ENCODE measurements at places on chromosomes 7 and 10. TPM values are rescaled to one million over a fixed set of nuclear protein-coding genes. Genes with fewer than 3 reads are reported as not detected.

DNA sequence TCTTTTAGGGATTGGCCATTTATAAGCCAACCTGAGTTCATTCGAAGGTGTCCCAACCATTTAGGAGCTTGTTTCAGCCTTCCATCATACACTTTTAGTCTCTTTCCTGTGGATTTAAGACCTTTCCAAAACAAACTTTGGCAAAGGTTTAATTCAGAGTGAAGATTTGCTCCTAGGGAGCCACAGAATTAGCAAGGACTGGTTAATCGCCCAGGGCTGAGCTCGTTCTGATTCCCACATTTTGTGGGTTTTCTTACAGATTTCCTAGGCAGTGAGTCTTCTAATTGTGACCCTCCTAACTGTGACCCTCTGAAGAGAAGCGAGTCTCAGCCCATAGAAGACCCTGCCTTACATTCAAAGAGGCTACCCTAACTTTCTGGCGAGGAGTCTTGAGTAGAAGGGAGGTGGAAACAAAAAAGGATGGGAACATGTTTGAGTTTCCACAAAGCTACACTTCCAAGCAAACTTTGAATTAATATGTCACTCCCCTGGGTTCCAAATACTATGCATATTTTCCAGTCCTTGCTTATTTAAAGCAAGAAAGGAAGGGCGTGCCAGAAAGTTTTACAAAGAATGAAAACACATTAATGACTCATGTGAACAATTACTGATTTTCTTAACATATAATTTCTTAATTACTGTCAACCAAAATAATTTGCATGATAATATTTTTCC is 118.3 kb downstream of the ARID5B start:
- DNase-seq, result no peak

DNA sequence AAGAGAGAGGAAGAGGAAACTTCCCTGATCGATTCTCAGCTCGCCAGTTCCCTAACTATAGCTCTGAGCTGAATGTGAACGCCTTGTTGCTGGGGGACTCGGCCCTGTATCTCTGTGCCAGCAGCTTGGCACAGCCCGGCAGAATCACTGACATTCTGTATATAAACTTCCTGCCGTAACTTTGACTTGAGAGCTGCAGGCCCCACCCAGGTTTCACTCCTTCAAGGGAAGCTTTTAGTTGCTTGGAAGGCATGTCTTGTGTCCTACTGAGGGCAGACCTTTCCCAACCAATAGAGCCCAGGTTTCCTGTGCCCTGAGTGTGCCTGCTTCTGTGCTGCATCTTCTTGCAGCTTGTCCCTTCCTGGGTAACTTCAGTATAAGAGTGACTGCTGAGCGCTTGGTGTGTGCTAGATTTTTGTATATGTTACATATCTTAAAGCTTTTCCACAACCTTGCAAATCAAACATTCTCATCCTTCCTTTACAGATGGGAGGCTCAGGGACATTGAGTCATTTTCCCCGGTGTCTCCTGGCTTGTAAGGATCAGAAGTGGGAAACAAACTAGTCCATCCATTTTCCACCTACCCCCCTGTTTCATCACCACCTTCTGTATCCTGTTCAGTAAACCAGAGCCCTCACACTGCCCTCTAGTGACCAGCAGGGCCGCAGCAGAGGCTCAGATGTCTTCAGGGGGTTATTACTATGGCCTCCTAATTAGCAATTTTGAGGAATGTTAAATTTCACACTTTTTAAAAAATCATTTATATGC is 225.2 kb upstream of the PRSS58 start:
- peak; percentile 53 for DNase-seq

Gene SUN3
- total RNA-seq, result not detected

Gene HOXA11
- total RNA-seq, result 1.4 TPM

DNA sequence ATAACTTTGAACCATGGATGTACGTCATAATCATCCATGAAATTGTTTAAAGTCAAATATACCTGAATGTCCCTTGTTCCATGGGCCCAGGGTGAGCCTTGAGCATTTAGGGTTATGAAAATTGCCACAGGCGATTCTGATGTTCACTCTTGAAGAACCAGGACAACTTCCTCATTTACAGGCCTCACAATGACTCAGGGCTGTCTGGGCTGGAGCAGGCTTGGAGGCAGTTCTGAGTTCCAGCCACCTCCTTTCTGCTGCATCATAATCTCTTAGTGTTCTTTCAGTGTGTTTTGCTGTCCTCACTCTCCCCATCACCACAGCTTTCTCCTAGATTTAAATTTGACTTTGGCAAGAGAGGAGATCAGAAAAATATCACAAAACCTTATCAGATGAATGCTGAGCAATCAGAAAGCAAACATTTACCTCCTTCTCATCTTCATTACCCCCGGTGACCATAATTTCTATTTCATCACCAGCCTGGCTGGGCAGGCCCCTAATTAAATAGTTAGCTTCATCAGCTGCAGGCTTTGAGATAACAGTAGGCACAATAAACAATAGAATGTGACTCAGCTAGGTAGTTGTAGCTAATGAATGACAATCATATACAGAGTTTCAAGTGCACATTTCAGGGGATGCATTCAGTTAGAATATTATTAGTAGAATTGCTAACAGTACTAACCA is 571.0 kb downstream of the SH2D4B start:
- DNase-seq, result no peak

- DNase-seq, result peak; percentile 20
These were observed 232.0 kb upstream of the CELF2 start for GRCh38 chr10:10785627-10786026.

Gene CDK14
- 9.3 TPM for total RNA-seq

- DNase-seq, result no peak
These were observed 31.1 kb downstream of the RBM17 start for GRCh38 chr10:6119962-6120361.

Gene ZWINT
- 115 TPM for total RNA-seq

DNA sequence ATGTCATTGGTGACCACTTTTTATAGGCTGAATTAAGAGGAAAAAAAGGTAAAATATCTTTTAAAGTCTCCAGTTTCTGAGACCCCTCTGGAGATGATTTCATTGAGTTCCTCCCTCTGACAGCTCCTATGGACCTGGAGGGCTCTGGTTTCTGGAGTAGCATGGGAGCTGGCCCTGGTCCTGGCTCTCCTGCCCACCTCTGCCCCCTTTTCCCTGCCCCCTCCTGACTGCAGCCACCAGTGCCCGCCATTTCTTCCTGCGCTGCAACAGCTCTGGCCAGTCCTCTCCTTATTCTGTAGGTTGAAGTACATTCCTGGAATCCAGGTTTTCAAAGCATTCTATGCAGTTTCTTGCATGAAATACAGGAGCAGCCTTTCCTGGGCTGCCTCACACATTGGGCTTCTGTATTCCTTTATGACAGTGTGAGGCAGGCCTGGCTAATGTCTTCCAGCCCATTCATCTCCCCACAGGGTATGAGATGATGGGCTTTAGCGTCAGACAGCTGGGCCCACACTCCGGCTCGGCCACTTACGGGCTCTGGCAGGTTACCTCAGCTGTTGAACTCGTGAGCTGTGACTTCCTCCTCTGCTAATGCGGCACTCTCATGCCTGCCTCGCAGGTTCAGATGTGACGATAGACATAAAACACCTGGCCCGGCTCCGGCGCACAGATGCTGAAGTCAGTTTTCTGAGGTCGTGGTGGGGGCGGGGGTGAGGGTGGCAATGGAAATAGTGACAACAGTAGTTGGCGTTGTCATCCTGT is 101.7 kb downstream of the MGMT start:
- DNase-seq, result no peak

GRCh38 chr7:18808026-18808425 is 309.4 kb downstream of the TWIST1 start:
- DNase-seq, result no peak

DNA sequence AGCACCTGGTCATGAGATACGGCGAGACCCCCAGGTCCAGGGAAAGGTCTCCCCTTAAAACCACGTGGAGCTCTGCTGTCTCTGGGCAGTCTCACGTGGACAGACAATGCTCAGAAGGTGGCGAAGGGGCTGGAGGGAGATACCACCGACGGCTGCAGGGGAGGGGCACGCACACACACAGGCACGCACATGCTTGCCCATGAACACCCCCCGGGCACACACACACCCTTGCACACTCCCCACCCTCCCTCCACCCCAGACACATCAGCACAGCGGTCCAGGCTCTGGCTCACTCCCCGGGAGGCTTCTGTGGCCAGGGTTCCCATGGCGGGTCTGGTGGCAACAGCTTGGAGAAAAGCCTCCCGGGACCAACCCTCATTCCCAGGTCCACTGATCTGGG is 52.4 kb upstream of the TNRC18 start:
- DNase-seq, result no peak

- DNase-seq, result no peak
These were observed 1113.0 kb upstream of the C7orf33 start for GRCh38 chr7:147477526-147477925.

DNA sequence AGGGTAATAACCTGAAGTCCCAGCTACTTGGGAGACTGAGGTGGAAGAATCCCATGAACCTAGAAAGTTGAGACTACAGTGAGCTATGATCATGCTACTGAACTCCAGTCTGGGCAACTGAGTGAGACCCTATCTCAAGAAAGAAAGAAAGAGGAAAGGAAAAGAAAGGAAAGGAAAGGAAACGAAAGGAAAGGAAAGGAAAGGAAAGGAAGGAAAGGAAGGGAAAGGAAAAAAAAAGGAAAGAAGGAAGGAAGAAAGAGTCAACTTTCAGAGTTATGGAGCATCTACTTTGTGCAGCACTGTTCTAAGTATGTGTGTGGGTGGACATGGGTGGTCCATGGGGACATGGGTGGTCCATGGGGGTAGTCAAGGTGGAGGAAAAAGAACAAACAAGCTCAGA is 24.1 kb upstream of the R3HCC1L start:
- no peak for DNase-seq

- no peak for DNase-seq
These were observed 185.7 kb downstream of the ELFN1 start for GRCh38 chr7:1855725-1856160.

DNA sequence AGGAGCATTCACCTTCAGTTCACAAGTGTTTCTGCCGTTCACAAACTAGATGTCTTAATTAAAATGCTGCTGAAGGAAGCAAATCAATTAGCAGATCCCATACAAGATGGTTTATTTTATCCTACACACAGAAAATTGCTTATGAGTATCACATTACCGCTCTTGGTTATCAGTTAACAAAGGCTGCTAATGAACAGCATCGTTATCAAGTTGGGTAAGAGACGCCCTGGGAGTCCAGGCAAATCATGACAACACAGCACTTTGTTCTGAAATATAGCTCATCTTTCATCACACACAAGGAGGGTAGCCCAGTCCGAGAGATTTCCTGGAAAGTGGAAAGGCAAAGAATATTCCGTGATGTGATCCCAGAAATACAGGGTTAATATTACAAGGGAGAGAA is 20.8 kb upstream of the FAM170B start:
- DNase-seq, result no peak

GRCh38 chr10:131874991-131875451 is 25.8 kb upstream of the PPP2R2D start:
- peak; percentile 52 for DNase-seq

GRCh38 chr7:35185908-35186731 is 67.8 kb downstream of the TBX20 start:
- DNase-seq, result peak; percentile 73

DNA sequence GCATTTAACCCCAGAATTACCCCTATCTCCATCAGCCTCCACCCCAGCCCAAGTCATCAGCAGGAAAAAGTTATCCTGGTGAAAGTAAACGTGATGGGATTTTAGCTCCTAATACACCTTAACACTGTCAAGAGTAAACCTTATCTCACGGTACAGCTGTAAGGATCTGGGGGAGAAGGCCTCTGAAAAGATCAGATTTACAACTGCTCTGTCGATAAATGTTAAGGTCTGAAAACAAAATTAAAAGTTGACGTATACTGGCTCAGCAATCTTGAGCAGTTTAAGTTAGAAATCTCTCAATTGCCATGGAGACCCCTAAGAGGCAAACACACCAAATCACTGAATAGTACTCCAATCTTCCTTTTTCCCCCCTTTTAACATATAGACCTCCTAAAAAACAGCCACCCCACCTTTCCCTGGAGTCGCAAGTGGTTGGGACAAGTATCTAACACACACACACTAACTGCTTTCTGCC is 6.1 kb downstream of the SKAP2 start:
- DNase-seq, result no peak

Gene PRKAR2B
- 3.7 TPM for total RNA-seq

Gene MYL7
- total RNA-seq, result not detected

Gene FAM25C
- total RNA-seq, result not detected

DNA sequence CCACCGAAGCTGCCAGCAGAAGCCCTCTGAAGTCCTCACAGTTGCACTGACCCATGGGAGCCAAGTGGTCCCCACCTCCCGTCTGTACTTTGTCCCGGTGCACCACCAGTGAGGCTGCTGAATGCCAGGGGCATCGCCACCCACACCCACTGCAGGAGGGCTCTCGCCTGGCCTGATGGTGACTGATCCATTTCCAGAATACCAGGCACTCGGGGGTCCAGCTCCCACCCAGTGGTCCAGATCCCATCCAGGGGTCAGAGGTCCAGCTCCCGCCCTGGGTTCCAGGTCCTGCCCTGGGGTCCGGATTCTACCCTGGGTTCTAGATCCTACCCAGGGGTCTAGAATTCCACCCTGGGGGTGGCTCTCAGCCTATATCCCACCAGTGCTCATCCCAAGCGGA is 9.1 kb upstream of the JAKMIP3 start:
- no peak for DNase-seq

GRCh38 chr10:123577921-123578461 is 88.2 kb upstream of the GPR26 start:
- DNase-seq, result no peak

GRCh38 chr10:49166484-49167400 is 21.4 kb downstream of the TMEM273 start:
- no peak for DNase-seq

GRCh38 chr7:155683098-155683497 is 38.6 kb downstream of the RBM33 start:
- no peak for DNase-seq

Gene TDRD1
- total RNA-seq, result not detected

Gene HOGA1
- 0.78 TPM for total RNA-seq

- DNase-seq, result peak; percentile 53
These were observed 1.8 kb downstream of the HNRNPF start for GRCh38 chr10:43407148-43407575.

GRCh38 chr7:128215739-128216138 is 25.3 kb upstream of the LEP start:
- peak; percentile 91 for DNase-seq

DNA sequence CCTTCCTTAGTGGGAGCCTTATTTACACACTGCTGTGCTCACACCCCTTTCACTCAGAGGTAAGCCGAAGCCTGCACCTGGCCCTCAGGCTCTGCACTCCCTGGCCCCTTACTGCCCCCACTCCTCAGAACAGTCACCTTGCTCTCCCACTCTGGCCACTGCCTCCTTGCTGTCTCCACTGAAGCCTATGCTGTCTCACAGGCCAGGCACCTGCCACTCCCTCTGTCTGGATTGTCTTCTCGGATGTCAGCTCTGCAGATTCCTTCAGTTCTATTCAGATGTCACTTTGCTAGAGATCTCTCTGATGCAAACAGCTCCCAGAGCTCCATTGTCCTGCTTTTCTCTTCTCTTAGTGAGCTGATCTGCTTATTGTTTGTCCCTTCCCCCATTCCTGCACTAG is 390.7 kb downstream of the DPP6 start:
- DNase-seq, result no peak

DNA sequence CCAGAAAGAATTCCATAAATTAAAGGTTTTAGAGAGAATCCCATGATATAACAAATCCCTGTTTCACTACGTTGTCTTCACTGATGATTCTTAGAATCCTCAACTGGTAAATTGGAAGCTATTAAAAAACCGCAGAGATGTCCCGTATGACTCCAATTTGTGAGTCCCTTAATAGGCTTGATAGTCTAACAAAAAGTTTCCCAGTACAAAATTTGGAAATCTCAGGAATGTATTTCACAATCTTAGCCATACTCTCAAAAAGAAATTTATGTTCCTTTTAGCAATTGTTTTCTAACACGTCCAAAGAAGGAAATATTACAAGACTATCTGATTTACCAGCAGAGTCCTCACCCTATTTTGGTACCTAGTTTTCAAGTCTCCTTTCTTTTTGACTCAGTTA is 2.5 kb downstream of the TES start:
- peak; percentile 64 for DNase-seq

All from RPMI7951 (cell line).